ENCODE measurements at places on chromosomes 2 and 18.

- no peaks in the 10 kb centered on the region for H3K27me3 ChIP-seq
- no peaks in the 10 kb centered on the region for H3K36me3 ChIP-seq
- DNase-seq: no peak
- no peak overlapping the region for H3K4me3 ChIP-seq
- H3K27ac ChIP-seq: no peak overlapping the region
- no peaks in the 10 kb centered on the region for H3K4me1 ChIP-seq
Observed at GRCh38 chr2:197613509-197613987, 61.8 kb downstream of the RFTN2 start.

GRCh38 chr18:21851327-21851961 lies 110.9 kb downstream of the MIB1 start:
- H3K27me3 ChIP-seq: no peaks in the 10 kb centered on the region
- H3K4me3 ChIP-seq: no peak overlapping the region
- H3K36me3 ChIP-seq: no peaks in the 10 kb centered on the region

- DNase-seq: no peak
- H3K36me3 ChIP-seq: no peaks in the 10 kb centered on the region
- no peaks in the 10 kb centered on the region for H3K4me1 ChIP-seq
- H3K27ac ChIP-seq: no peak overlapping the region
Observed at GRCh38 chr18:75309564-75309963, 99.0 kb downstream of the TSHZ1 start.

GRCh38 chr2:232981767-232982360 lies 31.2 kb downstream of the NGEF start:
- H3K4me3 ChIP-seq: no peak overlapping the region
- H3K4me1 ChIP-seq: no peaks in the 10 kb centered on the region
- H3K27ac ChIP-seq: no peak overlapping the region
- no peaks in the 10 kb centered on the region for H3K27me3 ChIP-seq

GRCh38 chr2:72919414-72920317 lies 2.3 kb downstream of the EMX1 start:
- no peak overlapping the region for H3K4me3 ChIP-seq
- no peaks in the 10 kb centered on the region for H3K36me3 ChIP-seq
- no peaks in the 10 kb centered on the region for H3K4me1 ChIP-seq
- no peaks in the 10 kb centered on the region for H3K27me3 ChIP-seq

DNA sequence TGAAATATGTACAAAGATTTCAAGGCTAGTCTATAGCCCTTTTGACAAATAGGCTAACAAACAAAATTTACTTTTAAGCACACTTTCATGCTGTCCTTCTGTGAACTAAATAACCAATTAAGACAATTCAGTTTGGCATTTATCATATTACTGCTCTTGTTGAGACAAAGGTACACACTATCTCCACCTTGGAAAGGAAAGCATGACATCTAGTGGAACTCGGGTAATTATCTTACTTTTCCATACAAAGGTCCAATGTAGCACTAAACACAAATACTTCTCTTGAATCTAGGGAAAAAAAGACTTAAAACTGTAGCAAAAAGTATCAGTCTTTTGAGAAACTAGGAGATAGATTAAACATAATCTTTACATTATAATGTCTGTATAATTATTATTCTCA lies 125.0 kb upstream of the CD226 start:
- DNase-seq: no peak
- H3K36me3 ChIP-seq: no peaks in the 10 kb centered on the region
- no peaks in the 10 kb centered on the region for H3K27me3 ChIP-seq
- no peaks in the 10 kb centered on the region for H3K4me1 ChIP-seq
- H3K27ac ChIP-seq: no peak overlapping the region
- H3K4me3 ChIP-seq: no peak overlapping the region

DNA sequence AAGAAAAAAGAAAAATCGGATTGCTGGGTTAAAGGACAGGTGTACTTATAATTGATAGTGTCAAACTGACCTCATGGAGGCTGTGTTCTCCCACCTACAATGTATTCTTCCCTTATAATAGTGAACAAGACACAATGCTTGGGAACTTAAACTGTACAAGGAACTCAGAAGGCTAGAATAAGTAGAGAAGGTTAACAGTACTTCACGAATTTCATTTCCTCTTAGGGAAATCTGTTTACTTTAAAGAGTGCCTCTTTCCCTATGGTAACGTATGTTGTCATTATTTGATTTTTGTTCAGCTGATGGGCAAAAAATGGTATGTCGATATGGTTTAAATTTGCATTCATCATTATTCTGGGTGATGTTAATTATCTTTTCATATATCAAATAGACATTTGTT lies 9.2 kb upstream of the HK2 start:
- DNase-seq: no peak
- H3K27me3 ChIP-seq: no peaks in the 10 kb centered on the region
- no peak overlapping the region for H3K4me3 ChIP-seq
- H3K4me1 ChIP-seq: no peaks in the 10 kb centered on the region

DNA sequence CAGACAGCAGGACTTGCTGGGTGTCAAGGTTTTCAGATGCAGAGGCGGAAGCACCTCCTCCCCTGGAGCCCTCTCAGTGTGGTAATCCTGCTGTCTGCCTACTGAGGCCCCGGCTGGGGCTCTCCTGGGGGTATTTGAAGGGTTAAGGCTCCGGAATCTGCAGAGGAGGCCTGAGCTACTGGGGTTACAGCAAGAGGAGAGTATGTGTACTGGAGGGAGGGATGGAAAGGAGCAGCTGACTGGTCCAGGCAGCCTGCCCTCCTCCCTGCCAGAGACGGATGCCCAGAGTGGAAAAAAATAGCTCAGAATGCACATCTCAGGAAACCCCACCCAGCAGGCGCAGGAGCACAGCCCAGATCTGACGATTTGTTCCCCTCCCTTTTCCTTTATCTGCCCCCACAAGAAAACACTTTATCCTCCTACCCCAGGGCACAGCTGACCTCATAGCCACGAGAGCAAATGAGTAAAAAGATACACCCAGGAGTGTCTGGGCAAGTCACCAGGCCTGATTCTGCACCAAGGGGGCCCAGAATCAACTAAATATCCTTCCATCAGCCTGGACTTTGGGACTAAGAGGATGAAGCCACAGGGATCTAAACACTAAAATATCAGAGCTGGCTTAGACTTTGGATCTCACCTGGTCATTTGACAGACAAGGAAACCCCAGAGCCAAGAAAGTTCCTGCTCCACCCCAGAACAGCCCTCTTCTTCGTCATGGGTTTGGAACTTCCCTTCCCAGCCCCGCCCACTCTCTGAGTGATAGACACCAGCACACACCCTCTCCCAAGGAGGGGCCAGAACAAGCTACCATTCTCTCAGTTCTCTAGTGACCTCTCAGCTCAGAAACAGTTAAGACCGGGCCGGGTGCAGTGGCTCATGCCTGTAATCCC lies 5.5 kb downstream of the TMBIM1 start:
- H3K36me3 ChIP-seq: no peaks in the 10 kb centered on the region
- H3K27me3 ChIP-seq: no peaks in the 10 kb centered on the region
- peak overlapping the region; percentile 23 for H3K4me3 ChIP-seq
- peak; percentile 94 for DNase-seq

GRCh38 chr2:201126308-201127151 lies 10.6 kb downstream of the CFLAR start:
- H3K4me1 ChIP-seq: peaks cover 7% of the 10 kb centered on the region
- no peak for DNase-seq
- H3K27ac ChIP-seq: no peak overlapping the region

DNA sequence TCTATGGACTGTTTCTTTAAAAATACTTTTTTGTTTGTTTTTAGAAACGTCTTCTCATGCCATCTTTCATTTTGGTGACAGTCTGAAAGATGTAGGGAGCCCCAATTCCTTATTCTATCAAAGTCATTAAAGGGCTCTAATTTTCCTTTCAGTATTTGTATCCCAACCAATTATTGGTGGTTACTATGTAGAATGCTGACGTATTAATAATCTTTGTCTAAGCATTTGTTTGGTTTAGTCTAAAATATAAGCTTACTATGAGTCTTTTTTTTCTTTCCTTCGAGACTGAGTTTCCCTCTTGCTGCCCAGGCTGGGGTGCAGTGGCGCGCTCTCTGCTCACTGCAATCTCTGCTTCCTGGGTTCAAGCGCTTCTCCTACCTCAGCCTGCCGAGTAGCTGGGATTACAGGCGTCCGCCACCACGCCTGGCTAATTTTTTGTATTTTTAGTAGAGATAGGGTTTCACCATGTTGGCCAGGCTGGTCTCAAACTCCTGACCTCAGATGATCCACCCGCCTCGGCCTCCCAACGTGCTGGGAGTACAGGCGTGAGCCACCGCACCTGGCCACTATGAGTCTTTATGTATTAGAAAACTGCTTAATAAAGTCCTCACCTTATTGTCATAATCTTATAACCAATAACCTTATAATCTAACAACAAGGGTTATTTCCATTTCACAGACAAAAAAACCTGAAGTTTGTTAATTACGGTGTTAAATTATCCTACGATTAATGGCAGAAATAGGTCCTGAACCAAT lies 849 bp upstream of the VRK2 start:
- H3K4me1 ChIP-seq: peaks cover 3% of the 10 kb centered on the region
- no peak for DNase-seq
- no peaks in the 10 kb centered on the region for H3K27me3 ChIP-seq
- H3K36me3 ChIP-seq: no peaks in the 10 kb centered on the region
- no peak overlapping the region for H3K27ac ChIP-seq
- H3K4me3 ChIP-seq: peak overlapping the region; percentile 88

GRCh38 chr2:120885749-120886148 lies 150.1 kb downstream of the GLI2 start:
- H3K27ac ChIP-seq: no peak overlapping the region
- no peaks in the 10 kb centered on the region for H3K4me1 ChIP-seq
- no peaks in the 10 kb centered on the region for H3K27me3 ChIP-seq
- no peak overlapping the region for H3K4me3 ChIP-seq
- DNase-seq: no peak
- no peaks in the 10 kb centered on the region for H3K36me3 ChIP-seq

DNA sequence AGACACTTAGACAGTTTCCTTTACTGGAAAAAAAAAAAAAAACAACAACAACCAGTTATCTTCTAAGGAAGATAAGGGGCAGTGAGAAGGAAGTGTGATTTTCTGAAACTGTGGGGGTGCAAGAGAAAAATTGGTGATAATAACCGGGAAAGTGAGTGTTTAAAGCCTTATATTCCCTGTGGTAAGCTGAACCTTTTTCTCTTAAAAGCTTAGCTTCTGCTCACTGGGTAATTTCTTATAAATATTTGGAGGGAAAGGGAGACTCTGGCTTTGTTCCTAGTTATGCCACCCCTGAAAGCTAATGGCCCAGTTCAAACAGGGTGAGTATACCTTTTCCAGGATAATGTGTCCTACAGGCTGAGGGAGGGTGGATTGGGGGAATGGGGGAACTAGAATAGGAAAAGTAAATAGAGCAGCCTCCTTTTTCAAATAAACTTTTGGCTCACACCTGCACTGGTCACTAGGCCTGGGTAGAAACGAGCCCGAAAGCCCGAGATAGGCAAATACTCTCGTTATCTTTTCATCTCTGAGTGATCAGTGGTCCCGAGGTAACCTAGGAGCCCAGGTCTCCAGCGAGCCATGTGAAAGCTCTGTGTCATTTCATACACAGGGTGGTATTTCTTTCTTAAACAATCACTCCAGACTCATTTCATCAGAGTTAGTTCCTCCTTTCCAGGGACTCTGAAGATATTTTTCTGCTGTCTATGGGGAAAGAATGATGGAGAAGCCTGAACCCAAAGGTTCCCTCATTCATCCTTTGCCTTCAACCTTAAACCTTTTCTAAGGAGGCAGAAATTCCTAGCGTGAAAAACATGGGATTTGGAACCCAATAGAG lies 15.5 kb upstream of the SRBD1 start:
- H3K27me3 ChIP-seq: no peaks in the 10 kb centered on the region
- no peak overlapping the region for H3K4me3 ChIP-seq
- DNase-seq: no peak
- no peaks in the 10 kb centered on the region for H3K36me3 ChIP-seq
- H3K4me1 ChIP-seq: no peaks in the 10 kb centered on the region

GRCh38 chr2:197141702-197142473 lies 168.7 kb downstream of the ANKRD44 start:
- no peak overlapping the region for H3K27ac ChIP-seq
- H3K4me1 ChIP-seq: no peaks in the 10 kb centered on the region
- H3K27me3 ChIP-seq: no peaks in the 10 kb centered on the region
- peaks cover 2% of the 10 kb centered on the region for H3K36me3 ChIP-seq

GRCh38 chr18:33745871-33746545 lies 168.0 kb downstream of the ASXL3 start:
- no peaks in the 10 kb centered on the region for H3K4me1 ChIP-seq
- no peak overlapping the region for H3K27ac ChIP-seq
- H3K4me3 ChIP-seq: no peak overlapping the region
- H3K27me3 ChIP-seq: no peaks in the 10 kb centered on the region
- DNase-seq: no peak
- peaks cover 5% of the 10 kb centered on the region for H3K36me3 ChIP-seq

DNA sequence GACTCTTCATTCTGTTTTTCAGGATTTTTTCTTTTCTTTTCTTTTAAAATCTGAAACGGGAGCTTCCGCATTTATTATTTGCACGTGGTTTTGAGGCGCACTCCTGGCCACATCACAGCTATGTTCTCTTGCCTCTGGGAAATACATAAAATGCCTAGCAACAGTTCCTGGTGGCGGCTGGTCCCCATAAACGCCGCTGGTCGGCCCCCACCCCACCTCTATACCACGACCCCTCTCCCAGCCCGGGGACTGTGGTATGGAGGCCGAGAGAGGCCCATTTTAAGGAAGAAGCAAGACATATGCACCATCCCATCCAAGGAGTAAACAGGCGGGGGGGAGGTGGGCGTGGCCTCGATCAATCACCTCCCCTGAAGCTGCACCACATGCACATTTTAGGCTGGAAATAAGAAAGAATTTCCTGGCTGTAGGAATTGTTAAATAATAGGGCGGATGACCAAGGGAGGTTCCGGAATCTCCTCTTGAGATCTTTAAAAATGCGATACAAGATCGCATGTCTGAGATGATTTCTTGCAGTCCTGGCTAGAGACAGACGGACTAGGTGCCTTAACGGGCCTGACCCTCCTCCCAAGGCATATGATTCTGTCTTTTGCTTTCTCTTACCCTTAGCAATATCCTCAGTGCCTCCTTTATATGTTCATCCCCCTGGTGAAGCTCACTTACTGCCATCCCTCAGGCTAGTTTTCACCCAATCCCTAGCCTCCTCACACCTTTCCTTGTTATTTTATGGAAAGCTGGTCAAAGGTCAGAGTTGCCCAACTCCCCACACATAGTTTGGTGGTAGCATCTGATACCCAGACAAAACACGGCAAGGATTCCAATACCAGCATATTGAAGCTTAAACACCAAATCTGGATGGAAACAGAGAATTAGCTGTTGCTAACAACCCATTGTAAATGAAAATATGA lies 82.4 kb downstream of the BCL2 start:
- H3K4me1 ChIP-seq: peaks cover 8% of the 10 kb centered on the region
- H3K36me3 ChIP-seq: no peaks in the 10 kb centered on the region
- DNase-seq: peak; percentile 77
- H3K4me3 ChIP-seq: no peak overlapping the region
- H3K27me3 ChIP-seq: no peaks in the 10 kb centered on the region
- H3K27ac ChIP-seq: peak overlapping the region; percentile 94

GRCh38 chr2:227848586-227848985 lies 22.8 kb upstream of the DAW1 start:
- no peaks in the 10 kb centered on the region for H3K4me1 ChIP-seq
- no peaks in the 10 kb centered on the region for H3K36me3 ChIP-seq
- H3K27ac ChIP-seq: no peak overlapping the region
- no peak overlapping the region for H3K4me3 ChIP-seq

Measured in aorta (tissue), 5 donors.